Esophagus muscularis mucosa (tissue), 4 donors: ENCODE measurements at places on chromosomes 11 and 22.
A peak's percentile ranks its signal among the peaks of the same experiment; 100 is the strongest.

- no peak for DNase-seq
Measured at GRCh38 chr11:65496304-65497140, 2.3 kb upstream of the MALAT1 start.

DNA sequence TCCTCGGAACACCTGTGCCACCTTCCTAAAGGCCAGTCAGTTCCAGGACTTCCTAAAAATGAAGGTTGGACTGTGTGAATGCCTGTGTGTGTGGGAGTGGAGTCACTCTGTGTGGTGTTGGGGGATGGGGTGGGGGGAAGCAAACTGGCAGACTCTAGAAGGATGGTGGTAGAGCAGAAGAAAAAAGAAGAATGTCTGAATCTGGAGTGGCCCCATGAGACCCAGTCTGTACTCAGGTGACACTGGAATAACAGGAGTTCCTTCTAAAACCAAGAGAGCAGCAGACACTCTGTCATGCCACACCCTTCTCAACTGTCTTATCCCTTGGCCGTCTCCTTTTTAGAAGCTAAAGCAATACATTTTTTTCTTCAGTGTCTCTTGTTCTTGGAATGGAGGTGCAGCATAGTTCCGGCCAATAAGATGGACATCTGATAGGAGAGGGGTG, 82.9 kb downstream of the MAML2 start:
- DNase-seq = no peak

DNA sequence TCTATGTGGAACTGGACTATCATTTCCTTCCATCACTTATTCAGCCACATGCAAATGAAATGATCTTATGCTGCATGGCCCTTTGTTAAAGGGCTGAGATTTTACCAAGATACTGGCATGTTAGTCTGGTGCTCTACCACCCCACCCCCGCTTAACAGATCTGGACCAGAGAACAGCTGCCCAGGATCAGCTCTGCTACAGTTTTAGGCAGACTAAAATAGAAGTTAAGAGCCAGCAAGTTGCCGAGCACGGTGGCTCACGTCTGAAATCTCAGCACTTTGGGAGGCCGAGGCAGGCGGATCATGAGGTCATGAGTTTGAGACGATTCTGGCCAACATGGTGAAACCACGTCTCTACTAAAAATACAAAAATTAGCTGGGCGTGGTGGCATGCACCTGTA, 4.6 kb downstream of the DDB1 start:
- DNase-seq = no peak

GRCh38 chr11:18294862-18295261, 27.1 kb downstream of the HPS5 start:
- DNase-seq = no peak

DNA sequence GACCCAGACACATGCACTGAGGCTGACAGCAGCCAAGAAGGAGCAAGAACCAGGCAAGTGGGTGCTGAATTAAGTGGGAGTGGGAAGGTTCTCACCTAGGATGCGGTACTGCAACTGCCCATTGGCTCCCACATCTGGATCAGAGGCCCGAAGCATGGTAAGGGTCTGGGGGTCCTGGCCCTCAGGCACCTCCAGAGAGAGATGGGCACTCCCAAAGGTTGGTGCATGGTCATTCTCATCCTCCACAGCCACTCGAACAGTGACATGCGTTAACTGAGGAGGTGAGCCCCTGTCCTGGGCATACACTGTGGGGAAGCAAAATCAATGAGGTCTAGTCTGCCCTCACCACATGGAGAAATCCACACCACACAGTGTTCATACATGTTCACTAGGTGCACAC, 9.3 kb upstream of the TPP1 start:
- no peak for DNase-seq

DNA sequence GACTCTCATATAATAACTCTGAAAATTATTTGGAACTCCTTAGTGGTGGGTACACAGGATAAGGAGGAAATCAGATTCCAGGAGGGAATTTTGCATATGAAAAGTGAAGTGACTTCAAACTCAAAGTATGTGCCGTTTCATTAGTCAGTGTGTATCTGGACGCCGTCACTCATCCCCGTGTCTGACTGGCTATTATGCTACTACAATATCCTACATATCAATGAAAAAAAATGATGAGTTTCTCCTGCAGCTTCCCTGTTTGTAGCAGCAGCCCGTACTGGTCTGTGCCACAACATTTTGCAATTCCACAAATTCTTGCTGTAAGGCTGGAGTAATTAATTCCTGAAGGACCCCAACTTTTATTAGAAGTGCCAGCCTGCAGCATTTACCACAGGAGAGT, 16.5 kb downstream of the WT1 start:
- DNase-seq = no peak

DNA sequence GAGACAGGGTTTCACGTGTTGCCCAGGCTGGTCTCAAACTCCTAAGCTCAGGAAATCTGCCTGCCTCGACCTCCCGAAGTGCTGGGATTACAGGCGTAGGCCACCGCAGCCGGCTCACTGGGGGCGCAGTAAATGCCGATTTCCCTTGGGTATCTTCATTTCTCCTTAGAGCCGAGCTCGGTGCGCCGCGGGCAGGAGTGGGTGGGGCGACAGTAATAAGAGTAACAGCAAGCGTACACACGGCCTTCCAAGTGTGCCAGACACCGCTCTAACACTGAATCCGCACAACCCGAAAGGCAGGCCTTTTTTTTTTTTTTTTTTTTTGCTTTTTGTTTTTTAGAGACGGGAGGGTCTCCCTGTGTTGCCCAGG, 500 bp upstream of the ADSL start:
- DNase-seq = no peak

DNA sequence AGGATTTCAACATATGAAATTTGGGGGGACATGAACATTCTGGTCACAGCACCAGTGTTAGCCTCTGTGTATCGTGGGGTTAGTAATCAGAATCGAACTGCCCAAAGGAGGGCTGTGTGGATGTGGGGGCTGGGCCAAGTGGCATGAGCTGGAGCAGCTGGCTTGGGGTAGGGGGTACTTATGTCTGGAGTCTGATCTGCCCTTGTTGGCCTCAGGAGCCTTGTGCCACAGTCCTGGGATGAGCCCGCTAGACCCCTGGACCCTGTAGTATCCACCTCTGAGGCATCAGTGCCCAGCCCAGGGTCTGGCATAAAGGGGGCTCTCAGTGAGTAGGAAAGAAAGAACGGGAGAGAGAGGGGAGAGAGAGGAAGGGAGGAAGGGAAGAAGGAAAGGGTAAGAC, 67.3 kb downstream of the LRRC32 start:
- DNase-seq = peak; percentile 55

DNA sequence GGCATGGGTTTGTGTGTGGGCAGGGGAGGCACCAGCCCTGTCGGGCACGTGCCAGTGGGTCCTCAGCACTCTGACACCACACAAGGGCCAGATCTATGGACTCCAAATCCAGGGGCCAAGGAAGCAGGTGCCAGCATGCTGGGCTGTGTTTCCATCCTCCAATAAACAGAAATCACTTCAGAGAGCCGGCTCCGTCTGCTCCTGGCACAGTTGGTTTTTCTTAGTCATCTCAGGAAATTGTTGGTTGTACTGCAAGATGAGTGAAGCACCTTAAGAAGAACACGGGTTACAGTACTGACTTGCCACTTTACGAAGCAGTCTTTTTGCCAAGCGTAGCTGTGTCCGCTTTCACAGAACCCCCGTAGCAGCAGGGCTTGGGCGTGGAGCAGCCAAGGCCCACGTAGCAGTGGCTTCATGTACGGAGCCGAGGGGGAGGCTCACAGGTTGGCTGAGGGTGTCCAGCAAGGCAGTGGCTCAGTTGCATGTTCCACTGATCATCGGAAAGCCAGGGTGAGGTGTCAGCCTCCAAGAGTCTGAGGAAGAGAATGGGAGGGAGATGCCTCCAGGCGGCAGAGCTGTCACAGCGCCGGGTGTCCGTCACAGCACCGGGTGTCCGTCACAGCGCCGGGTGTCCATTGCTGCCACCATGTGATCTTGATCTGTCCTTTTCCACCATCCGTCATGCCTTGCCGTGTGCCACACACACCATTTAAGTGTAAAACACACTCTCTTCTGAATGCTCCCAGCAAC, 314.9 kb downstream of the CTTN start:
- DNase-seq = no peak

GRCh38 chr11:2525166-2525861, 80.5 kb downstream of the KCNQ1 start:
- no peak for DNase-seq

DNA sequence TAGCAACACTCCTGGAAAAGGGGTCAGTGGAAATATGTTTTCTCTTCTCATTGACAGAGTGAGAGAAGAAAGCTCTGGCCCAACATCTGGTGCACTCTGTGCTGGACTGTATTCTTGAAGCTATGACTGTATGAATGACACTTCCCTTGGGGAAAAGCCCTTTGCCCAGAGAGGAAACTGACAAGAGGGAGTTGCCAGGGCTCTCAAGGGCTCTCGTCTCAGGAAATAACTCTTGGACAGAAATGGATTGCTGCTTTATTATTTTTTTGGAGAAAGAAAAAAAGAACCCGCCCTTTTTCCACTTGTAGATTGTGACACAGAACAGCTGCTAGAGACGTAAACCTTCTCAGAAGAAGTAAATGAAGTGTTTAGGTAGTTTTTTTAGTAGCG, 11.4 kb downstream of the ETS1 start:
- no peak for DNase-seq

GRCh38 chr11:126153972-126154371, 57.5 kb downstream of the RPUSD4 start:
- no peak for DNase-seq

DNA sequence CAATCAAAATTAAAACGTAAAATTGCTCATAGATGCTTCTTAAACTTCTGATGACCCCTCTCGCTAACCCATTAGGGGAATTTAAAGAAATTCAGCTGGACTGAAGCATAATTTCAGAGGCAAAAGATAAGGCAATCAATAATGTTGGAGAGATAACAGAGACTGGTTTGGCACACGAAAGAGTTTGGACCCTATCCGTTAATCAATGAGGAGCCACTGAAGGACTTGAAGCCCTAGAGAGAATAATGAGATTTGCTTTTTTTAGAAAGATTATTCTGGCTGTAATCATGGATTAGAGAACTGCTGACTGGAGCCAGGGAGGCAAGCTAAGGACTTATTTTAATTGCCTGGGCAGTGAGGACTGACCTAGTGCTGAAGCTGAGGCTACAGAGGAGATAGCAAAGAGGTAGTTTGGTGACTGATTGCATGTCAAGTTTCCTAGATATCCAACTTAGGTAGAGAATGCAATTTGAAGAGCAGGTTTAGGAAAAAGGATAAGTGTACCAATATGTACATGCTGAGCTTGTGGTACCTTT, 11.9 kb upstream of the ARHGAP42 start:
- no peak for DNase-seq

DNA sequence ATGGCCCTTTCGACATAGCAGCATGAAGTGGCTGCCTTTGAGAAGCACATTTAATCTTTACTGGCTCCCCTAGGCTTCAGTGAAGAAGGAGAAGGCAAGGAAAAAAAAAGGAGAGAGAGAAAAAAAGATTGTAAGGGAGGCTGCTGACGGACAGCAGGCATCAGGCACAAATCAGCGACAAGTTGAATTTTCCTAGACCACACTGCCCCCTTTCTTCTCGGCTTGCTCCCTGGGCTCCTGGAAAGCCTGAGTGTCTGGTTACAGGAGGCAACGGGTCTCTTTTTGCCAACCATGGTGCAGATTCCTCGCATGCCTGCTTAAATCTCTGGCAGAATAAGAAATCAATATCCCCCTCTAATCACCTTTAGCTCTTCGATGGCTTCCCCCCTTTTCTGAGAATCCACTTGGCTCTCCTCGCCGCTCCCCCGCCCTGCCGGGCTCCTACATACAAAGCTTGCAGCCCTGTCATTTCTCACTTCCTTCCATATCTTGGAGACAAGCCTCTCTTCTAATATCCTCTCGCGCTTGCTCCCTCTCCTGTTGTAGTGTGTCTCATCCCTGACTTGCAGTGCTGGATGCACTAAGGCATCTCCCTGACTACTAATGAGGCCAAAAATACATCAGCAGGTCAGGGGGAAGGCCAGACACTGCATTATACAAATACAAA, 14.3 kb downstream of the BLID start:
- DNase-seq = no peak

DNA sequence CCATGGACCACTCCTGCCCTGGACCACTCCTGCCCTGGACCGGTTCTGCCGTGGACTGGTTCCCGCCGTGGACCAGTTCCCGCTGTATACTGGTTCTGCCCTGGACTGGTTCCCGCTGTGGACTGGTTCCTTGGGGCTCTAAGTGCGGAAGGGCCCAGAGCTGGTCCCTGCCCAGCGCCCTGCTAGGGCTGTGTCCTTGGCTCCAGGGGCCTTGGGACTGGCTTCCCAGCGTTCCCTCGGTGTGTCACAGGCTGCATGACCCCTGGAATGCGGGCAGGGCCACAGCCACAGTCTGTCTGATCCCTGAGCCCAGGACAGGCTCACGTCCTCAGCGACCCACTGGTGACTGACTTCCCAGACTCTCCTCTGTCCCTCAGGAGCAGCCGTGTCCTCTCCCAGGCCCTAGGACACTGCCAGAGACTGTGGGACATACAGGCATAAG, 412.2 kb downstream of the TBC1D22A start:
- DNase-seq = no peak

DNA sequence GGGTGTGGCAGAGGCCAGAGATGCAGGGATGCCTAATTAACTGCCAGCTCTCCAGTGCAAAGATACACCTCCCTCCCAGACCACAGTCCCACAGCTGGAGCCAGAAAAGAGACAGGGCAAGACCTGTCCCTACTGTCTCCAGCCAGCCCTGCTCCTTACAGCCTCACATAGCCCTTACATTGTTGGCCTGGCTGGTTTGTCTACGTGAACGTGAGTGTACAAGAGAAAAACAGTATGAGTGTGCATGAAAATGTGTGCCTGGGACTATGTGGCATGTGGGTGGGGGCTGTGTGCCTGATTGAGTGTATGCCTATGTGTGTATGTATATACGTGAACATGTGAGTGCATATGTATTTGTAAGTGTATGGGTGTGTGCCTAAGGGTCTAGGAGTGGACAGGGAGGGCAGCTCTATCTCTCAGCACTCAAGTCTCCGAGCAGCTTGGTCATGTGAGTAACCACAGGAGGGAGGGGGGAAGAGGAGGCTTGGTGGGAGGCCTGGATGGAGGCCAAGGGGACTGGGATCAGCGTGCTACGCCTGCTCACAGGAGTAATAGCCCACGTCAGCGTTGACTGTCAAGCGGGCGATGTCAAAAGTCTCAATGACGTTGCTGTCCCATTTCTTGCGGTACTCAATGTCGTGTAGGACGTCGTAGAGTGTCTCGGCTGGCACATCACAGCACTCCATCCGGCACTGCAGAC, 6.6 kb upstream of the ARAP1 start:
- DNase-seq = no peak

DNA sequence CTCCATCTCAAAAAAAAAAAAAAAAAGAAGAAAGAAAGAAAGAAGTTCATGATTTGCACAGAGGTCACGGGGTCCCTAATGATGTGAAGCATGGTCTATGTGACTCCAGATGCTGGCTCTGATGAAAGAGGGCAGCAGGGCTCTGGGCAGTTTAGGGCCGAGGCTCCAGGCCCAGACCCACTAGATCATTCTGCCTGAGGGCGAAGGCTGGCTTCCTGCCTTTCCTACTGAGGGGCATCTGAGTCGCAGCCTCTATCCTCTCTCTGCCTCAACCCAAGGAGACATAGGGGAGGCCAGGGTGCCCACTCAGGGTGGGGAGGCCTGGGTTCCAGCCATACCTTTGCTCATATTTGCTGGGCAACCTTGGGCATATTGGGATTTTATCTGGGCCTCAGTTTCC, 4.8 kb downstream of the SLC35E4 start:
- DNase-seq = no peak
